ENCODE measurements at places on chromosomes 1 and 21.

DNA sequence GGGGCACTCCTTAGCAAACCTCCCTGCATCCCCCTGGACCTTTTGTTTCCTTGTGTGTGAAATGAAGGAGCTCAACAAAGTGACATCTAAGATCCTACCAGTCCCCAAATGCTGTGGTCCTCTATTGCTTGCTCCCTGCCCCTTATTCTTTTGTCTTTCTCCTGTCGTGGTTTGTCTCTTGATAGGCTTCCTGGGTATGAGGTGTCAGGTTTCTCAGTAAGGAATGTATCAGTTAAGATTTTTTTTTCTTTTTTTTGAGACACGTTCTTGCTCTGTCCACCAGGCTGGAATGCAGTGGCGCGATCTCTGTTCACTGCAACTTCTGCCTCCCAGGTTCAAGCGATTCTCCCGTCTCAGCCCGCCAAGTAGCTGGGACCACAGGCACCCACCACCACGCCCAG is 16.8 kb downstream of the CNIH3 start:
- no peak for DNase-seq

DNA sequence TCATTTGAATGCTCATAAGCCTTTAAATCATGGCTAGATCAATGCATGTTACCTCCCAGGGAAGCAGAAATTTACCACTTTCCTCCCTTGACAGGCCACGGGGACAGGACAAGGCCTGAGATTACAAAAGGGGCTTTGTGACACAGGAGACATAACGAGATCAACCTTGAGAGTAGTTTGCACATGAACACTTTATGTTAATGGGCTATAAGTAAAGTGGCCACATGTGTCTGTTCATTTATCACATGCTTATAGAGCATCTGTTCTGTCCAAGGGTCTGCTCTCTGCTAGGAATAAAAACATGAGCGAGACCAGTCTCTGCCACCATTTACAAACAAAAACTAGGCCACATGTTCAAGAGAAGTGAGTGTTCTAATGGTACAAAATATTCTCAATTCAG is 144.1 kb upstream of the C8B start:
- DNase-seq, result no peak

DNA sequence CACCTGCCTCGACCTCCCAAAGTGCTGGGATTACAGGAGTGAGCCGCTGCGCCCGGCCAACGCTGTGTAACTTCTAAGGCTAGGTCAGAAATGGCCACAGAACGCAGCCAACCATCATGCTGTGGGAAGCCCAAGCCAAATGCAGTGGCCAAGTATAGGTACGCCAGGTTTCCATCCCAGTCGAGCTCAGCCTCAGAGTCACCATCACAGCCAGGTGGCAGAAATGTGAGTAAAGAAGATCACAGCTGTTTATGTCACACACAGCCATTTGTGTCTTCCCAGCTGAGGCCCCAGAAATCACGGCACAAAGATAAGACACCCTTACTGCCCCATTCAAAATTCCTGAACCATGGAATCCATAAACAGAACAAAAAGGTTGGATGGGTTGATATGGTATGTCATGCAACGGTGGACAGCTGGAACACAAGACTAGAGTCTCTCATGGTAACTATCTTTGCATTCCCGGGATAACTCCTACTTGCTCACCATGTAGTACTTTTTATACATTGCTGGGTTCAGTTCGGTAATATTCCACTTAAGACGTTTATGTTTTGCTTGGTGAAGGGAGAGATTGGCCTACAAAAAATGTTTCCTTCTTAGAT is 84.3 kb downstream of the SLC45A1 start:
- DNase-seq, result no peak

- DNase-seq, result no peak
Observed at GRCh38 chr1:114033216-114033706, 54.0 kb downstream of the OLFML3 start.

DNA sequence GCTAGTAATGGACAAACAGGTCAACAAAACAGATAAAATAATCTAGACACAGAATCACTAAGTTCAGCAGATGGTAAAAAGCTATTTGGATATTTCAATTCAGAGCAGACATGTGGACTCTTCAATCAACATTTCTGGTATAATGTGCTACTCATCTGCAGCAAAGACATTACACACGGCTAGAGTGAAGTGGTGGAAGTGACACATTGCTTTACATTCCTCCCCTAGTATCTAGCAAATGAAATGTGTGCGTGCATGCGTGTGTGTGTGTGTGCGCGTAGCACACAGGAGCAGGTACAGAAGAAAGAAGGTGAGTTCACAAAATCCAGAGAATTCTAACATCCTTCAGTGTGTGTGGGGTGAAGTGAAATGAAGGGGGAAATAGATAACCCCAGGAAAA is 8.3 kb downstream of the AHCTF1 start:
- no peak for DNase-seq

GRCh38 chr21:42479582-42479981 is 16.4 kb downstream of the RSPH1 start:
- DNase-seq, result no peak

DNA sequence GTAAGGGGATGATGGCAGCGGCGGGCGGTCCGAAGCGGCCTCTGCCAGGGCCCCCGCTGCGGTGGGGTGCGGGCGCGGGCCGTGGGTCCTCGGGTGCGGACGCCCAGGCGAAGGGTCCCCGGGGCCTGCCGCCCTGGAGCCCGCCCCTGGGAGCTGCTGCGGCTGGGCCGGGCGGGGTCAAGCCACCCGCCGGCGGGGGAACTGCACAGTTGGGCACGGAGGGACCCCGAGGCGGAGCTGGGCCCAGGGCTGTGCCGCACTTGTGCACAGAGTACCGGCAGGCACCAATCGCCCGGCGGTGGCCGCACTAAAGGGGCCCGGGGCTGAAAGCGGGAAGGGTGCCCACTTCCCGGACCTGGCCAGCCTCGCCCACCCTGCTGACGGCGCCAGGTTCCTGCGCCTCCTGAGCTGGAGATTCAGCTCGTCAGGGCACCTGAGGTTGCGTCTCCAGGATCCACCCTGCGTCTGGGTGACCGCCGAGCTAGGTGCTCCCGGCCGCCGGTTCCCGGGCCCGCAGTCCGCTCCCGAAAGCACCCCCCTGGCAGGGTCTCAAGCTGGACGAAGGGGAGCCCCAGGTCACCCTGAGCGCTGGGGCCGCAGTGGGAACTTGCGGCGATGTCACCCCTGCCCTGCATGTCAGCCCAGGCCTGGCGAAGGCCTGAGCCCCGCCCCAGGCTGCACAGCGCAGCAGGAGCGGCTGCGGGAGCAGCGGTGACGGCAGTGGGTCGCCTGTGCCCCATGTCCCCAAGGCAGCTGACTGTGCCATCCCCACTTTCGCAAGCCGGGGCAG is 56.7 kb upstream of the ETV3 start:
- no peak for DNase-seq

- DNase-seq, result no peak
Observed at GRCh38 chr1:89023026-89023425, 360 bp upstream of the GBP3 start.

DNA sequence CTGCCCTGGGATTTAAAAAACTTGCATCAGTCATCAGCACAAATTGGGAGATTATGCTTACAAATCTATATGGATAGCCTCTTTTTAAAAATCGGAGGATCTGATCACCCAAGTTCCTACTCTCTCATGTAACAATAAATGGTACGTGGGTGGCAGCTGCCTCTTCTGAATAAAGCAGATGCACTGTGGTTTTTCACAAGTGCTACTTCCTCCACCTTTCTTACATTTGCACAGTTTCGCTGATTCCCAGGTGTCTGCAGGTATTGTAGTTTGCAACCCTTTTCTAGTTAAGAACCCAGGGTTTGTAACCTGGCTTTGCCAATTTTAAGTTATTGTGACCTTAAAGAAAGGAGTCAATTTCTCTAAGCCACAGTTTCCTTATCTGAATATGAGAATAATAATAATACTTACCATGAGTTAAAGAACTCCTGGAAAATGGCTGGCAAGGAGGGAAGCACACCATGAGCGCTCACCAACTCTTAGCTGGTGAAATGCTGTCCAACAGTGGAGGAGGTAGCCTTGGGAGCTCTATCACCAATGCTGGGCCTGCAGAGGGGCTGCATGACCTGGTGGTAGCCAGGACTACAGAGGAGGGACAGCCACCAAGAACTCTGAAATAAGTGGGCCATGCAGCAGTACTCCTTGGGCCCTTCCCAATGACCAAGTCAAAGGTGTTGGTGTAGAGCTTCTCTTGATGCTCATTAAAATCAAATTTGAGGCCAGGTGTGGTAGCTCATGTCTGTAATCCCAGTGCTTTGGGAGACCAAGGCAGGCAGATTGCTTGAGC is 30.2 kb upstream of the KCNA2 start:
- DNase-seq, result no peak

GRCh38 chr1:113983391-113983790 is 4.1 kb downstream of the OLFML3 start:
- no peak for DNase-seq

GRCh38 chr1:101846820-101847219 is 149.9 kb downstream of the OLFM3 start:
- no peak for DNase-seq

GRCh38 chr1:221851336-221851735 is 109.4 kb upstream of the DUSP10 start:
- DNase-seq, result no peak

DNA sequence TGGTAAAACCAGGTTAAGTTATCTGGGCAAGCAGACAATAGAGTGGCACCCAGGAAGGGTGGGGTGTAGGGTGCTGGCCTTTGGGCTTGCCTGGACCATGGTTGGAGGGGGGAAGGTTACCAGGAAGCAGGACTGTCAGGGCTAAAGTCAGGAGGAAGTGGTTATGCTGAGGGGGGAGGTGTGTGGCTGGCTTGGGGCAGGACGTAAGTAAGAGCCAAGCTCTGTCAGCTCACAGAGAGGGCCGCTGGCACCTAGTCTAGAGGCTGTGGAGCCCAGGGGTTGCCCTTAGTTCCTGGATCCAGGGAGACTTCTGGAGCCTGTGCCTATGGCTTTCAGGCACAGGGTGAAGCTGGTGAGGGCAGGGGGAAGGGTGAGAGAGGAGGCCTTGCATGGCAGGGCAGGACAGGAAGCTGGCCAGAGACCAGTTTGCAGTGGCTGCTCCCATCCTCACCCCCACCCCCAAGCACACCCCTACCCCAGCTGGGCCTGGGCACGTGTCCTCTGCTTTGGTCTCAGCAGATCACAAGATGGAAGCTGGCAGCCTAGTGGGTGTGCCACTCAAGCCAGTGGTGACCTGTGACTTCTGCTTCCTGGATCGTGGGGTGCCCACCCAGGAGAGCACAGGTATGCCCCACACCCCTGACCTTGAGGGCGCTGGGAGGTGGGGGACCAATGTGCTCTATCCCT is 20.5 kb upstream of the SMYD3 start:
- DNase-seq, result no peak

DNA sequence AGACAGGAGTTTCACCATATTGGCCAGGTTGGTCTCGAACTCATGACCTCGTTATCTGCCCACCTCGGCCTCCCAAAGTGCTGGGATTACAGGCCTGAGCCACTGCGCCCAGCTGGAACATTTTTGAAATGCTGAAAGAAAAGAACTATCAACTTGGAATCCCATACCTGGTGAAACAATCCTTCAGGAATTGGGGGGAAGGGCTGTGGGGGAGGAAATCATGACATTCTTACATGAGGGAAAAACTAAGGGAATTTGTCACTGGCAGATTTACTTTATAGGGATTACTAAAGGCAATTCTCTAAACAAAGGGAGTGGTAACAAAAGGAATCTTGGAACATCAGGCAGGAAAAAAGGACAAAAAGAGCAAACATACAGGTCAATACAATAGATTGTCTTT is 25.8 kb downstream of the NDUFS5 start:
- no peak for DNase-seq

DNA sequence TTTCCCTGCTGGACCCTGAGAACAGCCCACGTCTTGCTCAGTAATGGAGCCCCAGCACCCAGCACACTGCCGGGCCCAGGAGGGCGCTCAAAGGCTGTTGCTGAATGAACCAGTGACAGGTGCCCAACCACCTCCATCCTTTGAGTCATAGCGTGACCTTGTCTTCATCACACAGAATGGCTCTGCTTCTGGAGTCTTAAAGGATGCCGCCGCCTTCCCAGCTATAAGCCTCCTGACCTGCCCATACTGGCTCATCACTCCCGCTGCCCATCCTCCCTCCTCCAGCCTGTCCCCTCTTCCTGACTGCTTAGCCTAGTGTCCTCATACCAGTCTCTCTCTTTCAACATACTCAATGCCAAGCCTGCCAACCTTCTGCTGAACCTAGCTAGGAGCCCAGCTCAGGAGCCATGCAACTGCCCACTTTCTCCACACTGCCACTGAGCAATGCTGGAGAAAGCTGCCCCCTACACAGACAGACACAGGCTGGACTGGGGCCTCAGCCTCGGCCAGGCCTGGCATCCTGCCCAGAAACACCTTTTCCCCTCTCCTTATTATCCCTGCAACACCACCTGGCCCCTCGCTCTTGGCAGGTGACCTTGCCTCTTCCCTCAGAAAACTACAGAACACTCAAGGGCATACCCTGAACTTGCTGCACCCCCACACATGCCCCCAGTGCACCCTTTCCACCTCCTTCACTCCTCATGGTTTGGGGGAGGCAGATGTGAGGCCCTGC is 14.1 kb downstream of the TTC39A start:
- no peak for DNase-seq

DNA sequence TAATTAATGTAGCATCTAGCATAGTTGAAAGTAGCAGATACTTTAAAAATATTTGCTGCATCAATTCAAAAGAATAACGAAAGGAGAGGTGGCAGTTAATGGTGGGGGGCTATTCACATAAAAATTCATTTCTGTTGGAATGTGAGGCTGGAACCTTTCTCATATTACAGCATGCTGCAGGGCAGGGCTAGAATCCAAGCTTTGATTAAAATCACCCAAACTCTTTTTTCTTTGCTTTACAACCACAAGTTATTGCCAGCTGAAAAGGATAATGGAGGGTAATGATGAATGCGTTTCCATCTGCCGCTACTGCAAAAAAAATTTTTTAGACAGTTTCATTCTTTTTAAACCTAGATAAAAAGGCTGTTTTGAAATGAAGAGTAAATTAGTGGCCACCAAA is 9.8 kb downstream of the DISP1 start:
- no peak for DNase-seq

- no peak for DNase-seq
Observed at GRCh38 chr1:114495486-114495885, 15.5 kb downstream of the TRIM33 start.

DNA sequence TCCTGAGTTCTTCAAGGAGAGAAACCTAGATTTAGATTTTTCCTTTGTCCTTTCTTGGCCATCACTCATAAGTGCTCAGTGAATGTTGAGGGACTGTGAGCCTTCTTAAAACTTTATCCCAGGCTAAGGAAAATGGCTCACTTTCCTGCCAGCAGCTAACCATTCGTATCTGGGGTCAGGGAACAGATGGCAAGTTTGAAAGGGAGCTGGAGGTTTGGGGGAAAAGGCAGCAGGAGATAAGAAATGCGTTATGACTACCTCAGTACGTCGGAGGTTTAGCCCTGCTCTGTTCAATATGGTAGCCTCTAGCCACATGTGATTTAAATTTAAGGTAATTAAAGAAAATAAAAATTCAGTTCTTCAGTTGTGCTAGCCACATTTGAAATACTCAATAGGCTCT is 13.3 kb downstream of the RRP15 start:
- DNase-seq, result no peak

- DNase-seq, result no peak
Observed at GRCh38 chr1:227828786-227829185, 13.3 kb downstream of the PRSS38 start.

- DNase-seq, result no peak
Observed at GRCh38 chr1:89949991-89950624, 44.8 kb upstream of the ZNF326 start.
